AG04450 (cell line): ENCODE measurements at places on chromosomes 11 and 22.

DNA sequence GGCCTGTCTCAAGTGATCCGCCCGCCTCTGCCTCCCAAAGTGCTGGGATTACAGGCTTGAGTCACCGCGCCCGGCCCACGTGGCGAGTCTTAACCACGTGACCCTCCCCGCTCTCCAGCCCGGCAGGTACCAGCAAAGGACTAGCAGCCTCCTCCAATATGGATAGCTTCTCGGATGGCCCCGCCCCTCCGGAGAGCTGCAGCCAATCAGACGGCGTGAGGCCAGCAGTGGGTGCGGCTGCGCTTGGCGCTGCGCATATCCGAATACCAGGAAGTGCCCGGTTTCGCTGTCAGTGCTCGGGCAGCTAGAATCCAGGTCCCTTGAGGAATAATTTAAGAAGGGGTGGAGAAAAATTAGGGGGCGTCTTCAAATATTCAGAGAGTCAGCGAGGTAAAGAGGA, 14.7 kb upstream of the PISD start:
- peak; percentile 57 for DNase-seq

- no peak for DNase-seq
Measured at GRCh38 chr11:5807580-5807979, 1.1 kb upstream of the OR52N2 start.

DNA sequence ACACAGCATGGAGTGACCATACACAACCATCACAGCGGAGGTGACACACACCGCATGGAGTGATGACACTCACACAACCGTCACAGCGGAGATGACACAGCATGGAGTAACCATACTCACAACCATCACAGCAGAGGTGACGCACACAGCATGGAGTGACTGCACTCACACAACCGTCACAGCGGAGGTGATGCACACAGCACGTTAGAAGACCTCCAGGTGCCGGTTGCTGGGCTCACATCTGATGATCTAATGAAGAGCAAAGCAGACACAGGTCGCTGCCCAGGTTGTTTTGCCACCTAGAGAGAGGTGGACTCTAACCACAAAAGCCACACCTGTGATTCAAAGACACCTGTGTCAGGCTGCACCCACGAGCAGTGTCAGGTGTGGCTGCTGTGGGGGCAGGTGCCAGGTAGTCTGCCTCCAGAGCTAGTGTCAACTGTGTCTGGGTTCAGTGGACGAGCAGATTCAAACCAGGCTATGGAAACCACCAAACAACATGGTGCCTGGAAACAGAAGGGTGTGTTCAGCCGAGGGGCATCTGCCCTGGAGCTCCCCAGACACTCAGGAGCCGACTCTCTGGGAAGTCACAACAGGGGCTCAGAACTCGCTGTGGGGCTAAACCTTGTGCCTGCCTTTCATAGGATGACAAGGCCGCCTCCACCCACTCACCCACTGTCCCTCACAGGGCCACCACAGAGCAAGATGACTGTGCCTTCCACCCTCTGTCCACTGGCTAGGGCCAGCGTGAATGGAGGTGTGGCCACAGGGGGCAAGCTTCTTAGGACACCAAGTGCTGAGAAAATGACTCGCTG, 608.2 kb downstream of the TBC1D22A start:
- DNase-seq, result no peak

- no peak for DNase-seq
Measured at GRCh38 chr11:33861941-33862589, 29.8 kb downstream of the LMO2 start.

DNA sequence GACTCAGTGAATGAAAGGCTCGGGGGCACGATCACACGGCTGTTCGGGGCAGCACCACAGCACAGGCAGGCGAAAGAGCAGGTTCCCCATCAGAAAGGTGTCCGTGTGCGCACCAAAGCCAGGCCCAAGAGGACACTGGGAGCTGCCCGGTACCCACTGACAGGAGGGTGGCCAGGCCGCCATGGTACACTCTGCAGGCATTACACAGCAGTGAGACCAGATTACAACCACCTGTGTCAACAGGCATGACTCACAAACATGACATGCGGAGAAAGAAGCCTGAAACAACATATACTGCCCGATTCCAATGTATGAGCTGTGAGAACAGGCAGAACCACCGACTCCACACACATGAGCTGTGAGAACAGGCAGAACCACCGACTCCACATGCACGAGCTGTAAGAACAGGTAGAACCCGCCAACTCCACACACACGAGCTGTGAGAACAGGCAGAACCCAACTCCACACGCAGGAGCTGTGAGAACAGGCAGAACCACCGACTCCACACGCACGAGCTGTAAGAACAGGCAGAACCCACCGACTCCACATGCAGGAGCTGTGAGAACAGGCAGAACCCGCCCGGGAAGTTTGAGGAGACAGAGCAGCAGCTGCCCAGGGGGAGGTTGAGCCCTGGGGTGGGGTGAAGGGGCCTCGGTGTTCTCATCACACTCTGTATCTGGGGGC, 32.6 kb downstream of the KIAA0930 start:
- DNase-seq, result peak; percentile 76

DNA sequence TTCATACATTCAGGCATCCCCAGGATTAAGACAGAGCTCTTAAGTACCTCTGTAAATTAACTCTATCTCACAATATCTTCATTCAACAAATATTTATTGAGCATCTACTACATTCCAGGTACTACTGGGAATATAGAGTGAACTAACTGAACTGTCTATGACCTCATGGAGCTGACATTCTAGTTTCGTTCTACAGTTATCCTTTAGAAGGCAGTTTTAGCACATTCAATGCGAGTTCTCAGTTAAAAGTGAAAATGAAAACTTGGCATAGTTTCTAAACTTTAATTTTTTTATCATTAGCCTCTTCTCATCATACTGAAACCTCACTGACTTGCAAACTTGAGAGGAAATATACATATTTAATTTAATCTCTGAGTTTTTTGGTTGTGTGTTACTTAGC, 10.7 kb upstream of the MS4A6E start:
- DNase-seq, result no peak

DNA sequence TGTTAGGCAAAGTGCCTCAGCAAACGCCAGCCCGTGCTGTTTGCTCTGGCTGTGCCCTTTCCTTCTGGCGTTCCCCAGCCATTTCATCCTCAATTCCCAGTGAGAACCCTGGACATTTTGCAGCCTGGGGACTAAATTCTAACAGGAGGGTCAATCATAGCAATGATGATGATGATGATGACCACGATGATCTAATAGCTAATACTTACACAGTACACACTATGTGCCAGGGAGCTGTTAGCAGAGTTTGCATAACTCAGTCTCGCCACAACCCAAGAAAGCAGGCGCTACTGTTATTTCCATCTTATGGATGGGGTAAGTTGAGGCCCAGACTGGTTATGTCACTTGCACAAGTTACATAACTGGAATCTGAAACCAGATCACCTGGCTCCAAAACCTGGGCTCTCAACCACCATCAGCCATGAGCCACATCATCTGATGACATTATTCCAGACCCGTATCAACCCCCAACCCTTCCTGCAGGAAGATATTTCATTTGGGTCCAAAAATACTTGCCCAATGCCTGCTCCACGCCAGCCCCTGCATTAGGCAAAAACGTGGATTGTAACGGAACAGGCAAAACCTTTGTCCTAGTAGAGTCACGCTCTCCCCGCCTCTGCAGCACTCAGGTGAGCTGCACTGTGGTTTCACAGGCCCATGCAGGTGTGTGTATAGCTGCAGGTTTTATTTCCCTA, 132.6 kb upstream of the SERPIND1 start:
- DNase-seq, result no peak

DNA sequence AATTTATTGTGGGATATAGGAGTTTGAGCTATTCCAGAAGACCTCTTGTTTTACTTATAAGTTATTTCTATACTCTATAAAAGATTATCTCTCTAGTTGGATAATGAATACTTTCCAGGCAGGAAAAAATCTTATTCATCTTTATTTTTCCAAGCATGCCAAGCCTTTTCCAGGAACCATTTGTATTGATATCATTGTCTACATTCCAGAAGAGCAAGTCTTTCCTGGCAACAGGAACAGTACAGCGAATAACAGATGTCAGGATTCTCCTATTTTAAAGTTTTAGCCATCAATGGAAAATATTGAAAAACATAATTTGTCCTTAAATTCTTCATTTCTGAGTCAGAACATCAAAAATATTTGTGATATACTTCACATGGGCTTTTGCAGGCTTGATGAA, 5.2 kb upstream of the NXPE1 start:
- DNase-seq, result no peak

DNA sequence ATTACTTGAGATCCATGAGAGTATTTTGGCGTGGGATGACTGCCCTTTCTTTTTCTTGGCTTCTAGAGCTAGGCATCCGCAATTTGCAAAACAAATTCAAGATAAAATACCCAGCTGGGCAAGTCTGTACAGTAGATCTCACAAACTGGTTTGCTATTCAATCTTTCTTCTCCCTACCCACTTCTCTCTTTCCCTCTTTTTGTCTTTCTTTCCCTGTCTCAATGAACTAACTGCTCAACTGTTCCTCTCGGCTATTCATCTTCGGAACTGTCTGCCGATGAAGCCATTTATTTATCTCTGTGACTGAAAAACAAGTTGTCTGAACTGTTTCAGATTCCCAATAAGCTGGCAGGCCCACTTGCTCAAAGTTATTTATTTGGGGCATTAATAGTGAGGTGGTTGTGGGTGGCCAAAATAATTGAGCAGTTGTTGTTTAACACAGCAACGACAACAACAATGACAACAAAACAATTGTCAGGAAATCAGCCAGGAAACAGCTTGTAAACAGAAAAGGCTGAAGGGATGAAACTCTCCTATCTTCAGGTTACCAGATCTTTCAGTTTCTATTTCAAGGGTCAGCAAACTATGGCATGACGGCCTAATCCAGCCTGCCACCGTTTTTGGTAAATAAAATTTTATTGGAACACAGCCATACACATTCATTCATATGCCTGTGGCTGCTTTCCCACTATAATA, 76.0 kb upstream of the MTMR2 start:
- no peak for DNase-seq

- DNase-seq, result no peak
Measured at GRCh38 chr22:46022881-46023512, 46.0 kb upstream of the WNT7B start.

DNA sequence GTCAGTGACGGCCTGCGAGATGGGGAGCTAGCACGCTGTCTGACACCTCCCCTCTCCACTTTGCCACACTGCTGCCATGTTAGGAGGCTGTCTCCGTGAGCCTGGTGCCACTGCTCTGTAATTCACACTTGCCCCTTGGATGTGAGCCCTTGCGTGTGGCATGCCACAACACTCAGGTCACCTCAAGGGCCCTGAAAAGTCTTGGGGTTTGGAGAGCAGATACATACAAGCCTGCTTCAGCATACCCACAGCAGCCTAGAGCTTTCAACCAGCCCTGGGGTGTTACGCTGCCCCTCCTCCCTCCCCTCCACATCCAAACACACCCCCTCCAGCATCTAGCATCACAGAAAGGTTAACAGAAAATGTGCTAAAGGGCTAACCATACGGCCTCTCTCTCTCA, 69.5 kb upstream of the TBCEL start:
- no peak for DNase-seq

DNA sequence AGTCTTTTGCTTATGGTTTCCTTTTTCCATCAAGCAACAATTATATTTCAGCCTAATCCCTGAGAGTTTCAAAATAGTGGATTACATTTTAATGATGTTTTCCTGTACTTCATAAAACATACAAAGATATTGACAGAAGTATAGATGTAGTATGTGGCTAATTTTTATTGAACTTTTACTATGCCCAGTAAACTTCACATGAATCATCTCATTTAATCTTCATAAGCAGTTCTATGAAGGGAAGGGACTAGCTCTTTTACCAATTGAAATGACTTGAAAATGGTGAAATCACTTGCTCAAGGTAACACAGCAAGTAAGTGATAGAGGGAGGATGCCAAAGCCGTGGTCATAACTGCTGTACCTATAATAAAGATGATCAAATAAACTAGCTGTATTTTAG, 27.5 kb downstream of the RTN3 start:
- no peak for DNase-seq

DNA sequence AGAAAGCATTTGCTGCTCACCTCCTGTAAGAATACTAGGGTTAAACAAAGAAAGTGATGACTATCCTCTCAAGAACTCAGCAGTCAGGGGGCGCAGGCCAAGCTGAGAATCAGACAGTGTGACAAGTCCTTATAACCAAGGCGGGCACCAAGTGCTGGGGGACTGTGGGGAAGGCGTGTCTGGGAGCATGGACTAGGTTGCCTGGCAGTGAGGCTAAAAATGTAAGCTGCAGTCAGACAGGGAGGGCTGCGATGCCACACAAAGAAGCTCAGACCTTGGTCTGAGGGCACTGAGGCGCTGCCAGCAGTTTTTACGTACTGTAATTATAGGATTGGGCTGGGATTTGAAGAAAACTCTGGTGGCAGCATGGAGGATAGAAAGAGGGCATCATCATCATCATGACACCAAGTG, 73.7 kb downstream of the FLI1 start:
- no peak for DNase-seq

GRCh38 chr11:74647404-74647803, 55.0 kb downstream of the POLD3 start:
- DNase-seq, result no peak

DNA sequence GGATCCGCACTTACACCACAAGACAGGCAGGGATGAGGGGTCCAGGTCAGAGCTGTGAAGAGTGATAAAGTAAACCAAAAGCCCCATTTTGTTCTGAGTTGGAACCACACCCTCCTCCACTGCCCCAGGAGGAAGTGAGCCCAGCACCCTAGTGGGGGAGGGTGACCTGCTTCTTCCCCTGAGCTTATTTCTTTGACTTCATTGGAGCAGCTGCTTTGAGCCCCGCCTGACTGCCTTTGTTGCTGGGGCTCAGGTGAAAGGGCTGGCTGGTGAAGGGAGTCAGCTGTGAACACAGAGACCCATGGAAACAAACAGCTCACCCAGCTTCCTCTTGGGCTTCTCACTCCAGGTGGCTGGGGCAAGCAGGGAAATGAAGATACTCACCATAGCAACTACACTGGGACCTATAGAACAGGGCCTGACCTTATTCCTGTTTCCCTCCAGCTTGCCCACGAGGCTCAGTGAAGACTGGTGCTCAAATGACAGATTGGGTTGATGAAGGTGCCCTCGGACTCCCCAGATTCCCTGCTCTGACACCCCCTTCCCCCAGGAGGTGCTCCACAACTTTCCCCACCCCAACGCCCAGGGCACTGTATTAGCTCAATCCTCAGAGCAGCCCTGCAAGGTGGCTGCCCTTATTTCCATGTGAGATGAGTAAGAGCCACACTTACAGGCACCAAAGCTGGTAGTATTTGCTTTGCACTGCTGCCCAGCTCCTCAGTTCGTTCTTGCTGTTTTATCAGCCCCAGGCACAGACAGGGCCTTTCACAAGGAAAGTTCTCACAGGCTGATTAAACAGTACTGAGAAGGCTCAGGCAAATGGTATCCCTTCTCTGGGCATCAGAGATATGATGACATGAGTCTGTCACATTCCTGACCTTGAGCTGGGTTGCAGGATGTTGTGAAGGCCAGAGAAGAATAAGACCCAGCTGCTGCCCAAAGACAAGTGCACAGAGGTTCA, 2.4 kb downstream of the UCP2 start:
- no peak for DNase-seq

- DNase-seq, result no peak
Measured at GRCh38 chr11:130634961-130635473, 186.6 kb downstream of the ADAMTS15 start.

DNA sequence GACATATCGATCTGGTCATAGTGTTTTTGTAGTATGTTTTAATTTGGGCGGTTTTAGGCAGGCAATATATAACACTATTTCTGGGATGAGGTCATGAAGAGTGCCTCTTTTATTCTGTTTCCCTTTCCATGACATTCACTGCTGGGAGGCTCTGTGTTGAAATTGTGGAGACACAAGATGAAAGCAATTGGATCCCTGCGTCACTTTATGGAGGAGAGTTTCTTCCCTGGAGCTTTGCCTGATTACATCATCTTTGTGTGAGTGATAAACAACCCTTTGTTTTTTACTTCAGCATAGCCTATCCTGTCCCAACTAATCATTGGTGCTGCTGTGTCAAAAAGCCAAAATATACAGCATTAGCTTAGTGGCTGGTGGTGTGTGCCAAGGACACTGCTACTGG, 48.6 kb downstream of the PARVG start:
- no peak for DNase-seq
